ENCODE measurements at places on chromosomes 13 and 19.

- peak; percentile 66 for DNase-seq
Observed at GRCh38 chr19:29690842-29691241, 24.2 kb downstream of the C19orf12 start.

GRCh38 chr19:49799798-49800376, 13.2 kb downstream of the FUZ start:
- no peak for DNase-seq

- no peak for DNase-seq
Observed at GRCh38 chr13:101611491-101612475, 159.3 kb downstream of the ITGBL1 start.

DNA sequence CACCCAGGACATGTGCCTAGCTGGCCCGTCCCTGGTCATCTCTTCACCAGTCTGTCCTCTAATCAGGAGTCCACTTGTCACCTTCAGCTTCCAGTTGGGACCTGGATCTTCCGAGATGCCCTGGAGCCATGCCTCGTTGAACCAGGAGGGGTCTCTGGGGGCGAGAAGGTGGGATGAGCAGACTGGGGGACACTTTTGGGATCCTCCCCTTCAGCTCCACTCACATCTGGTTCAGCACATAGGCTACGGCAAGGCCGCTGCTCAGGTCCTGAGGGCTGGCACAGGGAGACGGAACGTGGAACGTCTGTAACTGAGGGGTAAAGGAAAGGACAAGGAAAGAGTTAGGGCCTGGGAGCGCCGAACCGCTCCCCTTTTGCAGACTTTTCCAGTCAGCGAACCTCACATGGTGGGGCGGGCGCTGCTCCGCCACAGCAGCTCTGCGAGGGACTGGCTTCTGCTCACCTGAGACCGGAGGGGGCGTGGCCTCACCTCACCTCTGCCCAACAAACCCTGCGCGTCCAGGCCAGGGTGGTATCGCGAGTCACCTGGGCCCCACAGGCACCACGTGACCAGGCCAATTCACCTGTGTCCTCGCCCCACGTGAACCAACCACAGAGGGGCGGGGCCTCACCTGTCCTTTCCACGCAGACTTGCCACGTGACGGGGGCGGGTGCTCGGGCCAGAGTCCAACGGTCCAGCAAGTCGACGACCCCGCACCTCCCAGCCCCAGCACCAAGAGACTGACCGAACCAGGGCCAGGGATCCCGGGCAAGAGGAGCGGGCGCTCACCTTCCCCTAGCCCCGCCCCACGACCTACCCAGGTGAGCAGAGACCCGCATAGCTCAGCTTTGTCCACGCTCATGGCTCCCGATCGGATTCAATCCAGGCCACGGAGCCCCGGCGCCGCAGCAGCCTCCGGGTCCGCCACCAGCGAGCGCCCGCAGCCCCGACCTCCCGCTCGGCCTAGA, at the start of gene HOOK2:
HOOK2 (minus strand) TSS at position 965 of the 968 bp plus-strand sequence; CDS start at position 862, 103 bp downstream.
- no peak for DNase-seq

- DNase-seq = no peak
Observed at GRCh38 chr19:40565910-40566495, 10.7 kb upstream of the SHKBP1 start.

DNA sequence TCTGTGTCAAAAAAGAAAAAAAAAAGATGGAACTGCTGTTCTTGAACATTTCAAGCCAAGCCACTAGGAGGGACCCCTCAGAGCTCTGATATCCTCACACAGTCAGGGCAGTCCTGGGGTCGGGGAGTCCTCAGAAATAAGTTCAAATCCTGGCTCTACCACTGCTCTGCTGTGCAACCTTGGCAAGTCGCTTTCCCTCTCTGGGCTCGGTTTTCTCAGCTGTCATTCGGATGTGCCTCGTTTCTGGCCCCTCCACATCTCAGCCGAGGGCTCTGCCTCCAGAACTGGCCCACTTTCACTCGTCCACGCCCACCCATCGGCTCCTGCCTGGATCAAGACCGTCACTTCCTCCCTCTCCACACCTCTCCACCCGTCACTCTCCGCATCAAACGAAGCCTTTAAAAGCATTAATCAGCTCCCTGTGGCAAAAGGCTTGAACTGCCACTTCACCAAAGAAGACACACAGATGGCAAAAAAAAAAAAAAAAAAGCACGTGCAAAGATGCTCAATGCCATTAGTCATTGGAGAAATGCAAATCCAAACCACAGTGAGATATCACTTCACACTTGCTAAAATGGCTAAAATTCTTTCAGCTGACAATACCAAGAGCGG, 7.4 kb upstream of the ZNRF4 start:
- DNase-seq = no peak

GRCh38 chr19:19550972-19551852, 13.1 kb downstream of the CILP2 start:
- DNase-seq = no peak

DNA sequence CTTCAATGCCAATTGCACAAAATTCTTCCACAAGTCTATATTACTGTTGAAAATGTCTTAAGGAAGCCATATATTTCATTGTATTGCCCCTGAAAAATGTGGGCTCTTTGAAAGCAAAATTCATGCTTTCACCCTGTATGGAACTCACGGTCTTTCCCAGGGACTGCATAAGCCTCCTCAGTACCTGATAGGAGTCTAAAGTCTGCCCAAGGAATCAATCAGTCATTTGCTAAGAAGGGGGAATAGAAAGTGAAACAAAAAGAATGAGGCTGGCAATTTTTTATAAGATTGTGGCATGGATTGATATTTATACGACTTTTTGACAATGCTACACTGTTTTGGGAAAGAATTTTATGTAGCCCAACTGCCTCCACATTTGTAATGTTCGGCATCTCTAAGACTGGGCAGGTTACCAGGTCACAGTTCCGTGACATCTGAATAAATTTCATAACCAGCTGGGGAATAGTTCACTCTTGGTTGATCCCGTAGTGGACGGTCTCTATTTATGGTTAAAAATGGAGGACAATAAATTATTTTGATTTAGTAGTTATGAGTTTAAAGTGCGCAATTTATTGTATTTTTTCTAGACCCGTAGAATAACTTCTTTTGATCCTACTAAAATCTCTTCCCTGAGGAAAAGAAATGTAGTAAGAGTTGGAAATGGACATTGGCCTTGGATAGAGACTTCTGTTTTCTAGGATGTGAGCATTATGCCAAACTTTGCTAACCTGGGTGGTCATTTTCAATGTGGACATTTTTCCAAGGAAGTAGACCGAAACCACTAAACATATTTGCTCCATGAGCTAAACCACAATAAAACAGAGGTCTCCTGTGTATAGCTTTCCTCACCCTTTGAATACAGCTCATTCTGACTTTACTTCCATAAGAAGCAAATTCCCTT, 1585.4 kb downstream of the EFNB2 start:
- DNase-seq = no peak

- DNase-seq = no peak
Observed at GRCh38 chr13:71240911-71241310, 626.1 kb downstream of the DACH1 start.

GRCh38 chr19:2045501-2046045, 5.5 kb downstream of the MKNK2 start:
- no peak for DNase-seq

DNA sequence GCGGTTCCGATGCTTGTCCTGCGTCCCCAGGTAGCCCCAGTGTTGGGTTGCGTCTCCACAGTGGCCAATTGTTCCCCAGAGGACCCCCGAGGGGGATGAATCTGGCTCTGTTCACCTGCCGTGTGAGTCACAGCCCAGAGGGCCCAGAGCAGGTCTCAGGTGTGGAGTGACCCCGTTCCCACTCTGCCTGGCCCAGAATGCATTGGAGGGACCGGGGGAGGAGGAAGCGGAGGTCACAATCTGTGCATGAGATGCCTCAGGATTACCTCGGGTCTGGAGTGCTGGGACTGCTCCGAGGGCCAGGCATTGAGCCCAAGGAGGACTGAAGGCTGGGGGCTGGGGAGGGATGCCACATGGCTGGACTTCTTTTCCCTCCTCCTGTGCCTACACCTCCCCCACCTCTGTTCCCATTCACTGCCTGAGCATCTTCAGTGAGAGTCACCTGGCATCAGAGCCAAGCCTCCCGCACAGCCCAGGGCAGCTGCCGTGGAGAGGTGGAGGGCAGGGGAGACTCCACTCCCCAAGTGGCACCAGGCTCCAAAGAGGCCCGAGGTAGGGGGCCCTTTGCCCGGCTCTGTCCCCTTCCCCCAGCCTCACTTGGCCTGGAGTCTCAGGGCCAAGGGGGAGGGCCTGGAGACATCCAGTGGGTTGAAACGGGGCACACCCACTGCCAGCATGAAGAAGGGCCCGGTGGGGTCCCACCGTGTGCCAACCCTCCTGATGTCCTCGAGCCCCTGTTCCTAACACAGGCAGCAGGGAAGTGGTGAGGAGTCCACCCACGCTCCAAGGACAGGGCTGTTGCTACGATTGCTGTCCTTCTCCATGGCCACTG, 81.1 kb downstream of the CHST8 start:
- DNase-seq = no peak

GRCh38 chr13:31442571-31442970, 242.8 kb downstream of the B3GLCT start:
- DNase-seq = no peak

DNA sequence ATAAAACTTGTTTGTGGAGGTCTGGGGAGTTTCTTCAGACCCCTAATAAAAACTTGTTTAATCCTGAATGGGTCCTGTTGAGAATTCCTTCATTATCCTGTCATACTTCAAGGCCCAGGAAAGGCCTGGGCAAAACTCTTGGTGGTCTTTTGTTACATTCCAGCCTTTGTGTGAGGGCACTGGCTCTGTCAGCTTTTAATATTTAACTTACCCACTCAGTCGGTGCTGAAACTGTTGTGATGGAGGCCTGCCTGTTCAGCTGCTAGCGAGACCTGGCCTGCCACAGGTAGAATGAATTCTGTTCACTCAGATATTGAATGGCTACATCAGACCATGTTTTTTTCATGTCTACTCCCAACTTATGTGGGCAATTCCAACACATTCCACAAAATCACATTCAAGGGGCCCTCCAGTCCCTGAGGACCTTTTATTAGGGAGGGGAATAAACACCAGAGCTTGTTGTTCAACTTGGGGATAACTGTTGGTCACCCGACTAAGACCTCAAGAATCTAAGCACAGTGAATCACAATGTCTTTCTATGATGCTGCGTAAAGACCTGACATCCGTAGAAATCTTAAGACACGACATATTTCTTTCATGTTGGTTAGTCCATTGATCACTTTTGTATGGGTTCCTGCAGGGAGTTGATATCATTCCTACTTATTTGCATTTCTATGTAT, 12.5 kb downstream of the NLRP8 start:
- no peak for DNase-seq

- DNase-seq = no peak
Observed at GRCh38 chr13:48578516-48579164, 45.8 kb upstream of the RCBTB2 start.

GRCh38 chr19:17706750-17707181, 12.5 kb upstream of the MAP1S start:
- DNase-seq = no peak

DNA sequence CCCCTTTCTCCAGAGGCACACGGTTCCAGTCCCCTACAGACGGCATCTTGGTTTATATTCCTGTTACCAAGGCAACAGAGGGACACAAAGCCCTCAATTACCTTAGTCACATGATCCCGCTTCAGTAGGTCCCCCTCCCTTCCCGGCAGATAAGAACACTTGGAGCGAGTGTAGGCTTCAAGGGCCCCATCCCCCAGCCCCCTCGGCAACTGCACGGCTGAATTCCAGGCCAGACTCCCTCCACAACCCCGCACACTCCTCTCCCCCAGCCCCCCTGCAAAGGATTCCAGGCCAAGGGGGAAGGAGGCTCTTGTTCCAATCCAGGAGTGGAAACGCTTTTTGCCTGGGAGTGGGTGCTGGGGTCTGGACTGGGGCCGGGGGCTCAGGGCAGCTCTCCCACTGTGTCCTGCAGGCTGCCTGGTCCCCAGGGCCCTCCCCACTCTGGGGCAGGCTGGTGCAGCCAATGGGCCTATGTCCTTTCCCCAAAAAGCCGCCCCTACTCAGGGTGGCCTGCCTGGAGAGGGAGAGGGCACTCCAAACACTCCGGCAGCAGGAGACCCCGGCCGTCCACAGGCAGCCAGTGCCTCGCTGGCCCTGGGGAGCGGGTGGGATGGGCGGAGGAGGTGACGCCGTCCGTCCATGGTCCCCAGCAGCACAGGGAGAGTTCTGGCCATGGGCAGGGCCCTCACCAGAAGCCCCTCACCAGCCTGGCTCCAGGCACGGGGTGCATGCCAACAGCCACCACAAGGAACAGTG, 62.6 kb downstream of the MLLT1 start:
- DNase-seq = no peak

- no peak for DNase-seq
Observed at GRCh38 chr13:73025217-73026012, 33.4 kb upstream of the KLF5 start.

GRCh38 chr19:1445932-1446712, 3.8 kb upstream of the APC2 start:
- DNase-seq = no peak

GRCh38 chr19:55549500-55550320, 4.4 kb upstream of the SBK3 start:
- no peak for DNase-seq

- DNase-seq = no peak
Observed at GRCh38 chr19:55486043-55486970, 1.3 kb downstream of the NAT14 start.

- DNase-seq = no peak
Observed at GRCh38 chr19:55147545-55148251, 1.3 kb downstream of the TNNT1 start.
